ENCODE measurements at places on chromosomes 3 and 15.

DNA sequence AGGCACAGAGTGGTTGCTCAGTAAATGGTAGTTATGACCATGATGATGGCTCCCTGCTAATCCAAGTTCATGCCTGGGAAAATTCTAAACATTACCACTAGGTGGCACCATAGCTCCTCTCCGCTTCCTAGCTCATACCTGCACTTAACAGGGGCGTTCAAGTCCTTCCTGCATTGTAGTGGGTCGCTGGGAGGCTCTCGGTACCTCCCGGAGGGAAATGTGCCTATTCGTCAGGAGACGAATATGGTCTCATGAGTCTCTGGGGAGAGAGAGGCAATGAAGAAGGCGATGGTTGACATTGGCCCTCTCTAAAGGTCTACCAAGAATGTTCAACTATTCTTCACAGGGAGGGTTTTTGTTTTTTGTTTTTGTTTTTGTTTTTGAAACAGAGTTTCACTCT, 10.9 kb downstream of the MESP1 start:
- DNase-seq, result peak; percentile 64

GRCh38 chr15:61521953-61522352, 292.9 kb upstream of the RORA start:
- no peak for DNase-seq

- no peak for DNase-seq
Measured at GRCh38 chr15:89149501-89150101, 61.3 kb downstream of the ABHD2 start.

DNA sequence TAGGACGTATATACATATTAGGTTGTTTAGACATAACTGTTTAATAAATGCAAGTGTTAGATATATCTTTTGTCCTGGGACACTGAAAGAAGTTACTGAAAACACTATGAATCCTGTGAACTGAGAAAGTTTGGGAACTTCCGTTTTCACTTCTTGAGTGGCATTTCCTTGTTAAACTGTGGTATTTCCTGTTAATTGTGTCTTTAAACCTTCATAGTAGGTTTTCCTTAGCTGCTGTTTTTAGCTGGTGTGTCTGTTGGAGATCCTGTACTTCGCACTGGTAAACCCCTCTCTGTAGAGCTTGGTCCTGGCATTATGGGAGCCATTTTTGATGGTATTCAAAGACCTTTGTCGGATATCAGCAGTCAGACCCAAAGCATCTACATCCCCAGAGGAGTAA, 37.1 kb downstream of the ATP6V1A start:
- DNase-seq, result no peak

- DNase-seq, result no peak
Measured at GRCh38 chr15:35624881-35625280, 78.9 kb upstream of the DPH6 start.

DNA sequence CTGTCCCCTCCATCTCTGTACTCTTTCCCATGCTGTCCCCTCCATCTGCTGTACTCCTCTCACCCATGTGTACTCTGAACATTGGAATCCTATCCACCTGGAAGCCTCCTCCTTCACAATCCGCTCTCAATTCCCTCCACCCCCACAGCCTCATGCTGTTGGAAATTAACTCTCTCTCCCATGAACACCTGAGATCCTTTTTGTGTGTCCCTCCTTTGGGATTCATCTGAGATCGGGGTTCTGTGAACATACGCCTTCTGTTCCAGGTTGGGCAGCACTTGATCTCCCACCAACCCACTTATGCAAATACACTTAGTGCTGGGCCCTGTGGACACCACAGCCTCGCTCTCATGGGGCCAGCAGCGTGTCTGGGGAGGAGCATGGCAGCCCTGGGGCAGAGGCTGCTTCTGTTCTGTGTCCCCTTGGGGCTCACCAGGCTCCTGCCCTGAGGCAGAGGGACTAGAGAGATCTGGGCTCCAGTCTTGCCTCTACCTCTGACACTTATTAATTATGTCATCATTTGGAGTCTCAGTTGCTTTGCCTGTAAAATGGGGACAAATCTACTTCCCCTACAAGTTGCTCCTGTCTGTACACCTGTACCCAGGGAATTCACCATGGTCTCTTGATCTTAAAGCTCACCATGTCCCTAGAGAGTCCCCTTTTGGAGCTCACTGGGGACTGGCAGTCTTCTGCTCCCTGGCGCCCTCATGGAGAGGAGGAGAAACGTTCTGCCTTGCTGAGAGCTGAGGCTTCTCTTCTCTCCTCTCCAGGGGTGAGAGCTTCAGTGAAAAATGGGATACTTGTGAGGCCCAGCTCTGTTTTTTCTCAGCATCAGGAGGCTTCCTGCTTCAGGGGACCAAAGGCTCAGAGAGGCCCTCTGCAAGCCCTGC, 42.7 kb downstream of the ITGA11 start:
- peak; percentile 12 for DNase-seq

GRCh38 chr3:157204431-157204830, 44.5 kb upstream of the CCNL1 start:
- no peak for DNase-seq

DNA sequence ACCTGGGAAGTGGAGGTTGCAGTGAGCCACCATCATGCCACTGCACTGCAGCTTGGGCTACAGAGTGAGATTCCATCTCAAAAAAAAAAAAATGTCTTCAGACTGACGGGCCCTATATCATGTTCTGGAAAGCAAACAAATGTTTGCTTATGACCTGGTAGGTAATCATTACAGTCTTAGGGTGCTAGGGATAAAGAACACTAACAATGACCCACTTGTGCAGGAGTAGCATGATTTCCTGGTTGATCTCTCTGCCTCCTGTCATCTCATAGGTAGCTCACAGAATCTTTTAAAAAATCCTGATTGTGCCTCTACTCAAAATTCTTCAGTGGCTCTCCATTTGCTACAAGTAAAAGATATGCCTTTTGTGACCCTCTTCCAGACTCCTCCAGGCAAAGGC, 74.5 kb upstream of the TSPAN3 start:
- no peak for DNase-seq

GRCh38 chr15:75864213-75865059, 21.2 kb downstream of the UBE2Q2 start:
- no peak for DNase-seq

GRCh38 chr3:30443756-30444673, 162.4 kb upstream of the TGFBR2 start:
- no peak for DNase-seq

DNA sequence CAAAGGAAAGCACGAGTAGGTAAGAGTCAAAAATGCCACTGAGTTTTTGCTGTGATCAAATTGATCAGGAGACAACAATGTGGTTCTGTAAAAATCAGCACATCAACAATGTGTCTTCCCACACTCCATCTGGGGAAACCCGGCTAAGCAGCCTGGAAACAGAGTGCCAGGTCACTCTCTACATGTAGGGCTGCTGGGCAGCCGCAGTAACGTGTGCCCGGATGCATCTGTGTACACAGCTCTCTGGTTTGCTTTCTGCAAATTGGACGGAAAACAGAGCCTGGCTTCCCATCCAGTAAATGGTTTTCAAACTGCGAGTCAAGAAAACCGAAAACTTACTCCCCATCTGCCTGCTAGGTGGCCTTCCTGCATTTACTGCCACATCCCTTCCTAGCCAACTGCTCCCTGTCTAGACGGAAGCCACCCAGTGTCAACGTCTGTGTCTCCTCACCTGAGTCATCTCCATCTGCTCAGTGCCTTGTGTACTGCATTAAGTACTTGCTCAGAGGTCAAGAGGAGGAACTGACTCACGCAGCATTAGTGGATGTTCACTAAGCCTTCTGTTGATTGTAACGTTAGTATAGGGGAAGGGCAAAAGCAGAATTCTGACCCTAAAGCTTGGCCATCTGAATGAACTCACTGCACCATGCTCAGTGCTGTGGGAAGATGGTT, 124.1 kb downstream of the TJP1 start:
- no peak for DNase-seq

GRCh38 chr3:141178026-141178425, 53.6 kb upstream of the PXYLP1 start:
- DNase-seq, result no peak

GRCh38 chr15:73249499-73249898, 119.3 kb downstream of the HCN4 start:
- DNase-seq, result no peak

DNA sequence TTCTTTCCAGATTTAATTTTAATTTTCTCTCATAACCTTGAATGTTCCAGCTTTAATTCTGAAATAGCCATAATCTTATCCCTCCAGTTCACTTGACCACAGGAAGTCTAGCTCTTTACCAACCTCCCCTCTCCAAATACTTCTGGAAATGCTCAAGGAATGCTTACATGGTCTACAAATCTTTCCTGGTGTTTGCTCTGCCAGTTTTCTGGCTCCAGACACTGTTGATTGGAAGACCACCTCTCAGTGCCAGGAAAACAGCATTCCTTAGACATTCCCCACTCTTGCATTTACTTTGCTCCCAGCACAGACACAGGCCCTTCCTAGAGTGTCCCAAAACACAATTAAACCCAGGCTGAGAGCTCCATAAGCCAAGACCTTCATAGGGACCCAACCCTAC, 98.6 kb downstream of the MESD start:
- DNase-seq, result no peak

- DNase-seq, result no peak
Measured at GRCh38 chr3:111936191-111936841, 42.5 kb upstream of the ABHD10 start.

DNA sequence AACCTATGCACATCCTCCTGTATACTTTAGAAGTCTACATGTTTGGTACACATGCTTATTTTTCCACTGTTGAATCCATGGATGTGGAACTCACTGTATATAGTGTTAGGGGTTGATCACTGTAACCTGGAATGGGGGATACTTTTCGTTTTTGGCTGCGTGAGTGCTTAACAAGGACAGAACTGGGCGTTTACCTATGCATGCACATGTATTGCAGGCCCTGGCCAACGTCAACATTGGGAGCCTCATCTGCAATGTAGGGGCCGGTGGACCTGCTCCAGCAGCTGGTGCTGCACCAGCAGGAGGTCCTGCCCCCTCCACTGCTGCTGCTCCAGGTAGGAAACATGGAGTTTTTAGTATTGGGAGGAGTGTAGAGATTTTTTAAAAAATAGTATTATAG, 2.3 kb downstream of the RPLP1 start:
- no peak for DNase-seq

DNA sequence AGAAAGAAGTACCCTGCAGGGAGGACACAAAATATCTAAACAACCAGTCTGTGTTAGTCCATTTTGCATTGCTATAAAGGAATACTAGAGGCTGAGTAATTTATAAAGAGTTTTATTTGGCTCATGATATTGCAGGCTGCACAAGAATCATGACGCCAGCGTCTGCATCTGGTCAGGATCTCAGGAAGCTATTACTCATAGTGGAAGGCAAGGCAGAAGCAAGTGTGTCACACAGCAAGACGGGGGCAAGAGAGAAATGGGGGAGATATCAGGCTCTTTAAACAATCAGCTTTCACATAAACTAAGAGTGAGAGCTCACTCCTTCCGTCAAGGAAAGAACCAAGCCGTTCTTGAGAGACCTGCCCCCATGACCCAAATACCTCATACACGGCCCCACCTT, 614.8 kb downstream of the ZIC1 start:
- no peak for DNase-seq

GRCh38 chr15:63719281-63719680, 114.5 kb downstream of the HERC1 start:
- DNase-seq, result no peak

- no peak for DNase-seq
Measured at GRCh38 chr15:83413054-83413719, 34.0 kb upstream of the SH3GL3 start.
